ENCODE measurements at places on chromosomes 12 and 14. TPM values are rescaled to one million over a fixed set of nuclear protein-coding genes. Genes with fewer than 3 reads are reported as not detected.

DNA sequence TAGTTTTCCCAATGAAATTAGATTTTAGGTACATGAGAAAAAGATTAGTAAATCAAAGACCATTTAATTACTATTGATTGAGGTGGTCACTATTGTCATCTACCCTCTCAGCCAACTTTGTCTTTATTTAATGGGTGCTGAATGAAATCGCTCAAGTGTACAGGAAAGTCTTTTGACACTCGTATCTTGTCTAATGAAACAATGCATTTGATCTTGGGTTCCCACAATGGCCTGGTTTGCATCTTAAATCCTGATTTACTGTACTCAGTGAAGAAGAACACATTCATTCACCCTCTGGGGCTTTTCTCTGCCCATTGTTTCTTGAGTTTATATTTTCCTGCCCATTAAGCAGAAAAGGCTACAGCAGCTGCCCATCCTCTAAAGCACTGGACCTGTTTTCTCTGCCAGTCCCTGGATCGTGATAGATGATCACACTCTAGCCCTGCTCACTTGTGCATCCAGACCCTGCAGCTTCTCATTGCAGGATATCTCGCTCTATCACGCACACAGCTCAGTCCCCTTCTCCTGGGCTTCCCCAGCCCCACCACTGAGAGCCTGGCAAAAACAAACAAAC is 1369.3 kb downstream of the AACS start:
- DNase-seq, result no peak

- DNase-seq, result no peak
Measured at GRCh38 chr14:101069228-101069549, 165.7 kb upstream of the RTL1 start.

DNA sequence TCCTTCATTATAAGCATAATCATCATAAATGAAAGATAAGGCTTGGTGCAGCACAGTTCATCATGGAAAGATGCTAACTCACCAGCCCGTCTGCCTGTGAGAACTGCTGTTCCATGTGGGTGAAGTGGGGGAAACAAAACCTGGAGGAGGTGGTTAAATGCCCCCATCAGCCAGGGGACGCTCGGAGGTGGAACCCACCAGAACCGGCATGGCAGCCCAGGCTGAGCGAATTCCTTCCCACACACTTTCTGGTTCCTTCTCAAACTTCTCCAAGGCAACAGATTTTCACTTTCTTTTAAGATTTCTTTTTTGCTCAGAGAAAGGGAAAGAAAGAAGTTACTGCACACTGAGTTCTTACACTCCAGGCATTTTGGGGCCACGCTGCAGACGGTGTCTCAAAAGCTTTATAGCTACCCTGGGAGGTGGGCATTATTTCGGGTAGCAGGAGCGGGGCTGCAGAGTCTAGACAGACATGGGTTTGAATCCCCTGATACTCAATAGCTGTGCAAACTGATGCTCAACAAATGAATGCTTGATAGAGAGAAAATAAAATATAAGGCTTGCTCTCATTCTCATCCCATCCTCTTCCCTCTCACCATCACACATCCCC is 190.7 kb downstream of the BCL11B start:
- DNase-seq, result no peak

Gene BHLHE41
- 39.1 TPM for total RNA-seq

- no peak for DNase-seq
Measured at GRCh38 chr14:37091651-37092050, 80.8 kb downstream of the SLC25A21 start.

DNA sequence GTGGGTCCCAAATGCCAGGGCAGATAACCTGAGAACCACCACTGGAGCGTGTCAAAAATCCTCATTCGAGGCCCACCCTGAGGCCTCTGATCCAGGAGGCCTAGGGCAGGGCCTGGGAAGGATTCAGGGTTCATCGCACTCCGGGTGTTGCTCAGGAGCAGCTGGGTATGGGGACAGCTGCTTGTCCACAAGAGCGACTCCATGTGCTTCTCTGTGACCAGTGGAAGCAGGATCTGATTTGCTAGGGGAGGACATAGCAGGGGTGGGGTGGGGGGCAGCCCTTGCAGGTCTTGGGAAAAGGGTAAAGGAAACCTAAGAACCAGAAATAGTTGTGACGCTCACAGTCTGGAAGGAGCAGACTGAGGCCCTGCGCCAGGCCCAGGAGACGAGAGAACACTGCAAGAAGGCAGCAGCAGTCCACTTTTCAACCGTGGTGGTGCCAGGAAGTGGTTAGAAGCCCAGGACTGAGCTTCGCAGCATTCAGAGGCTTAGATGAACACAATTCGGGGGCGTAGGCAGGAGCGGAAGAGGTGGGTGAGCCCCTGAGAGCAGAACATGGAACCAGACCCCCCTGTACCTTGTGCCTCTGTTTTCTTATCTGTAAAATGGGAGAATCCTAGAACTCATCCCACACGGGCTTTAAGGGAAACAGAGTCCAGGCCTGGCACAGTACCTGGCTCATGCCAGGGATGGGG is 33.7 kb downstream of the ITPK1 start:
- no peak for DNase-seq

GRCh38 chr14:23538785-23539184 is 12.8 kb downstream of the ZFHX2 start:
- peak; percentile 71 for DNase-seq

DNA sequence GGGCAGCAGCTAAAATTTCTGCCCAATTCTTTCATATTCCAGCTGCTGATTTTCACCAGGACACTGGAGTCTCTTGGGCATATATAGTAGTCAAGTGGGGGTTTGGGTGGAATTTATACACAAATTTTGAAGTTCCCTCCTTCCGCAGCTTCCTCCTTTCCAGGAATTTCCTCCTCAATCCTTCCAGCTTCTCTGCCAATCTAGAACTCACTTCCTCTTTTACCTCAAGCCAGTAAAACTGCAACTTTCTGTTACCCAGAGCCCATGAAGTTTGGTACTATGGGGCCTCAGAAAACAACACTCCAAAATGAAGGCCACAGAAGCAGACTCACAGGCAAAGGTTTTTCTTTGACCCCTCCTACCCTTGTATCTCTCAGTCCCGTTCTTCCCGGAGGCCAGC is 51.7 kb upstream of the G2E3 start:
- no peak for DNase-seq

DNA sequence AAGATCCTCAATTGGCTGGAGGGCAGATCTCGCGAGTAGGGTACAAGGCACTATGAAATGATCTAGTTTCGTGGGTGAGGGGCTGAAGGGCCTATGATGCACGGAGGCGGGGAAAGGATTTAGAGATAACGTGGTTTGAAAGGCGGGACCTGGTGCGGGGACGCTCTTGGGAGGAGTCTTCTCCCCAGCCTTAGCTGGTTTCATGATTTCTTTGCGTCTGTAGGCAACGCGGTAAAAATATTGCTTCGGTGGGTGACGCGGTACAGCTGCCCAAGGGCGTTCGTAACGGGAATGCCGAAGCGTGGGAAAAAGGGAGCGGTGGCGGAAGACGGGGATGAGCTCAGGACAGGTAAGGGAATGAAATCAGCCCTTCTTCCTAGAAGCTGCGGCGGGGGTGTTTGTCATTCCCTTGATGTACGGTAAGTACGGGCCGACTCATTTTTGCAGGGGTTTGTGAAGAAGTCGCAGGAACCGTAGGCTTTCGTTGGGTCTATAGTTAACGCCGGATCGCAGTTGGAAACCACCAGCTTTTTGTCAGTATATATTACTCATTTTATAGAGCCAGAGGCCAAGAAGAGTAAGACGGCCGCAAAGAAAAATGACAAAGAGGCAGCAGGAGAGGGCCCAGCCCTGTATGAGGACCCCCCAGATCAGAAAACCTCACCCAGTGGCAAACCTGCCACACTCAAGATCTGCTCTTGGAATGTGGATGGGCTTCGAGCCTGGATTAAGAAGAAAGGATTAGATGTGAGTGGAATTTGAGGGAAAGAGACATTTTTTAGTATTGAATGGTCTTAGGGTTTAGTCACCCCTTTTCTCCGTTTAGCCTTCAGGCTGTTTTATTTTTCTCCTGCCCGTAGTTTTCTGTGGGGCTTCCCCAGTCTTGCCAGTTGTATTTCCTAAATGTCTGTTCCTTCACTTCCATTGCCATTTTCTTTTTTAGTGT is 602 bp downstream of the APEX1 start:
- peak; percentile 58 for DNase-seq

Gene KLRG1
- 4.8 TPM for total RNA-seq

Gene SLC6A15
- total RNA-seq, result not detected

Gene GDF3
- not detected for total RNA-seq

DNA sequence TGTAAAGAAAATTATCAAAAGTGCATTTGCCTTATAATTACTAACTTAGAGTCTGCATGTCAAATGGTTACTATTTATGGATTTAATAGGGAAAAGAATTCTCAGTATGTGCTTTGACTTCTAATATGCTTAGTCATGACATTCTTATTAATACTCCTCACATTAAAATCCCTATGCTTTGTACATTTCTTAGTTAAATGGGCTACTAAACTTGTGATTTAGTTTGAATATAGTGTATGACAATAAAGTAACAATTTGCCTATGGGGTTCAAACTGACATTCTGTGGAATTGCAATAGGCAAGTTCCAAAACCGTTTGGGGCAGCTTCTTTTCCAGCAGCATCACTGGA is 361.9 kb upstream of the TMTC1 start:
- DNase-seq, result no peak

DNA sequence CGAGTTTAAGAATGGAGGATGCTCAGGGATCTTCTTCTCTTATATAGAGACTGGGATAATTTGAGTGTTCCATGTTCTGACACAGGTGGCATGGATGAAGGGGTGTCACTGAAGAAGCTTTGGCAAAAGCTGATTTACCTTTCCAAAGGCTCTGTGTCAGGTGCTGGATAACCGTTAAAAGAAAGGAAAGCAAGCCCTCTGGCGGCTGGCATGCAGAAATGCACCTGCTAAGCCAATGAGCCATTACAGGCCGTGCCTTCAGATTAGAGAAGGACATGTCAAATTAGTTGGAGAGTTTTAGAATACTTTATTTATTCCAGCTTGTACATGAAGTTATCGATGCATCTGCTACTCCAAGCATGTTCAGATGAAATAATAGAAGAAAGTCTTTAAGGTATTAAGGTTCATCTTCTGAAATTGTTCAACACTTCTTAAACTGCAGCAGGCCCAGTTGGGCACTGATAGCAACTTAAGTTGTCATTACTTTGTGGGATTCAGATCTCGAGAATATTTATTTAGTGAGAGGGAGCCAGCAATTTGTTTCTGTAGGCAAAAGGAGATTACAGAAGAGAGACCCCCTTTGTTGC is 678.2 kb downstream of the NRXN3 start:
- DNase-seq, result no peak

DNA sequence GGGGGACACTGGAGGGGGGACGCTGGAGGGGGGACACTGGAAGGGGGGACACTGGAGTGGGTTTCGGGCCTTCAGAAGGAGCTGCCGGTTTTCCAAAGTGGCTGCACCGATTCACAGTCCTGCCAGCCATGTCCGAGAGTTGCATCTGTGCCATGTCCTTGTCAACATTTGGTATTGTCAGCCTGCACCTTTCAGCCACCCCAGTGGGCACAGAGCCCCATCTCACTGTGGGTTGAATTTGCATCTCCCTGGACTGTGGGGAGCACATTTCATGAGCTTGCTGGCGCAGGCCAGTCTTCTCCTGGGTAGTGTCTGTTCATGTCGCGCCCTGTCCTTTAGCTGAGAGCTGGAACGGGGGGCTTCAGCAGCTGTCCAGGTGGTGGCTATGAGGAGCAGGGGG is 72.7 kb downstream of the GALNT9 start:
- peak; percentile 13 for DNase-seq

- peak; percentile 25 for DNase-seq
Measured at GRCh38 chr14:99346470-99347080, 74.6 kb upstream of the BCL11B start.

DNA sequence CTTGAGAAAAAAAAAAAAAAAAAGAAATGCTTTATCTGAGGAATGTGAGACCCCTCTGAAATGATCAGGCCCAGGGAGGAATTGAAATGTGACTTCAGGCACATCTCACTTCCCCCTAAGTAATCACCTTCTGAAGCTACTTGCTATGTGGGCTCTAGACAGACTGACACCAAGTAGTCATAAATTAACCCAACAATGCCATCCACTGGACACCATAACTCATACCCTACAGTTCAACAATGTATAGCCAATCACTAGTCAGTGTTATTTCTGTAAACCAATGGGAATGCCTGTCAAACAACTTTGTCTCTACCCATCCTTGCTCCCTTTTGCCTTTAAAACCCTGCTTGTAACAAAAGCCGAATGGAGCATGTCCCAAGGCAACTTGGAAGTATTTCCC is 182.7 kb upstream of the TMPO start:
- DNase-seq, result no peak

Gene DLGAP5
- 0.27 TPM for total RNA-seq

GRCh38 chr12:59181196-59181777 is 261.0 kb upstream of the LRIG3 start:
- DNase-seq, result no peak

Gene NRIP2
- total RNA-seq, result 2.0 TPM

Gene IGF1
- total RNA-seq, result 8.3 TPM

Gene OR11H6
- total RNA-seq, result not detected

- DNase-seq, result no peak
Measured at GRCh38 chr12:39886106-39886505, 219.8 kb downstream of the SLC2A13 start.

DNA sequence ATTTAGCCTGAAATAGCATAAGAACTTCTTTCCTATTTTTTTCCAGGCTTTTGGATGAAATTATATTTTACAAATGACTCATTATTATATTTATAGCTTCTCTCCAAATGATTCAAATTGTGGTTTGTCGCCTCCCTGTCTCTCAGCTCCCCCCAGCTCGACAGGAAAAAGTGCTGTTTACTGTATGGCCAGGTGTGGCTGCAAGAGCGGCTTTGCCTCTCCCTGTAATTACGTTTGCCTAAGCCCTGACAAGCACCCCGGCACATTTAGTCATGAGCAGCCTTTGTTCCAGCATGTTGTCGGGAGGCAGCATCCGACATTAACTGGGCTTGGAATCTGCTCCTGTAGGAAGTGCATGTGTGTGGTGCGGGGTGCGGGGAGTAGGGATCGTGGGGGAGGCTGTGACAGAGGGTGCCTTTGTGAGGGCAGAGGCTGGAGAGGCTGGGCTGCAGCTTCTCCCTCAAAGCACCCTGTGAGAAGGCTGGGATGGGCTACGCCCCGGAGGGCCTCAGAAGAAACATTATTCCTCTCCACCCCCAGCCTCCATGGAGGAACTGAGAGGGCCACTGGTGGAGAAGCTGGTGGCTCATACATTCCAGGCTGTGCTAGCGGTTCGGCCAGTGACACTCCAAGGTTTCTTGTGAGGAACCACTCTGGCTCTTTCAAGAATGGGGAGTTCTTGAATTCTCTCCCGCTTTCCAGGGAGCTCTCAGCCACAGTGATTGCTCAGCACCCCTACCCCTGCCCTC is 42.1 kb upstream of the CTDSP2 start:
- no peak for DNase-seq
